ENCODE measurements at places on chromosomes 2 and 18.

DNA sequence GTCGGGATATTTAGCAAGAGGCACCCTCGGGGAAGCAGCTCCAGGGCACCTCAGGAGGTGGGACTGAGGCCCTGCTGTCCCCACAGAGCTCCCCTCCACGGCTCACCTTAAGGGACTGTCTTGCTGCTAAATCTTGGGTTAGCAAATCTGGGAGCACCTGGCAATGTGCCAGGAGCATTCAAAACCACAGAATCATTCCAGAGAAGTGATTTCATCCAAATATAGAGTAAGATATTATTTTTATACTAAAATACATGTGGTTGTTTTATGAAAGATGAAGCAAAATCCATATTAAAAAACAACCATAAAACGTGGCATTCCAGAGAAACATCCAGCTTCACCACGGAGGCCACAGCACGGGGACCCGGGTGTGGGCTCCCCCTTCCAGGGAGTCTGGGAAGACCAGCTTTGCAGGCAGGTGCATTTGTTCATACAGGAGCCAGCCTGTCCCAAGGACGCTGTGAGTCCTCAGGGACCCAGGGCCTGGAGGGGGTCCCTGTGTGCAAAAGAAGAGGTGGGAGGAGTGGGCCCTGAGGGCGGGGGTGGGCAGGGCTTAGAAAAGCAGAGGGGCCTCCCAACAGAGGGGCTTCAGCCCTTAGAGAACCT is 16.3 kb downstream of the HS1BP3 start:
- DNase-seq, result no peak

GRCh38 chr2:86789687-86790133 is 1.0 kb downstream of the CD8A start:
- DNase-seq, result no peak

- DNase-seq, result no peak
Observed at GRCh38 chr2:86069091-86069685, 36.5 kb downstream of the POLR1A start.

DNA sequence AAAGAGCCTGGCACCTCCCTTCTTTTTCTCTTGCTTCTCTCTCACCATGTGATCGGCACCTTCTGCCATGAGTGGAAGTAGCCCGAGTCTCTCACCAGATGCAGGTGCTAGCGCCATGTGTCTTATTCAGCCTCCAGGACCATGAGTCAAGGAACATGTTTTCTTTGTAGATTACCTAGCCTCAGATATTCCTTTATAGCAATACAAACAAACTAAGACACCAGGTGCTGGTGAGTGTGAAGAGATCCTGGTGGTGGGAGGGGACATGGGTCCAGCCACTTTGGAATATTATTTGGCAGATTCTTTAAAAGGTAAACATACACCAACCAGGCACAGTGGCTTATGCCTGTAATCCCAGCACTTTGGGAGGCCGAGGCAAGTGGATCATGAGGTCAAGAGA is 5.9 kb upstream of the USP40 start:
- no peak for DNase-seq

DNA sequence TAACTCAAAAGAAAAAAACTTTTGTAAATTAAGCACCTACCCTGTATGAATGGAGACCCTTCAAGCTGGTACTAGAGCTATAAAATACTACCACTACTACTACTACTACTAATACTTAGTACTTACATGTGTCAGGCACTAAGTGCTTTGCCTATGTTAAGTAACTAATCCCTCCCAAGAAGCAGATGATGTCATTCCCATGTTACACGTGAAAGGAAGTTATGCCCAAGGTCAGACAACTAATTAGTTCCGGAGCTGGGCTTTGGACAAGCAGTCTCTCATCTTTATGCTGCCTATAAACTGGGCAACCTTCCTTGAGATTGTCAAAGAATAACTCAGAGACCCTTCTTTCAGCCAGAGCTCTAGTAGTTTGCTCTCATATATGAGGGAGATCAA is 13.9 kb upstream of the ATP6V1B1 start:
- no peak for DNase-seq

- no peak for DNase-seq
Observed at GRCh38 chr2:19435815-19436214, 77.4 kb upstream of the OSR1 start.

- peak; percentile 1 for DNase-seq
Observed at GRCh38 chr2:15561574-15562344, 625 bp upstream of the NBAS start.

GRCh38 chr2:15678909-15679308 is 87.2 kb downstream of the DDX1 start:
- DNase-seq, result no peak

GRCh38 chr2:32614084-32614483 is 13.8 kb upstream of the TTC27 start:
- DNase-seq, result no peak

GRCh38 chr2:177625744-177626650 is 233.4 kb downstream of the AGPS start:
- DNase-seq, result no peak

DNA sequence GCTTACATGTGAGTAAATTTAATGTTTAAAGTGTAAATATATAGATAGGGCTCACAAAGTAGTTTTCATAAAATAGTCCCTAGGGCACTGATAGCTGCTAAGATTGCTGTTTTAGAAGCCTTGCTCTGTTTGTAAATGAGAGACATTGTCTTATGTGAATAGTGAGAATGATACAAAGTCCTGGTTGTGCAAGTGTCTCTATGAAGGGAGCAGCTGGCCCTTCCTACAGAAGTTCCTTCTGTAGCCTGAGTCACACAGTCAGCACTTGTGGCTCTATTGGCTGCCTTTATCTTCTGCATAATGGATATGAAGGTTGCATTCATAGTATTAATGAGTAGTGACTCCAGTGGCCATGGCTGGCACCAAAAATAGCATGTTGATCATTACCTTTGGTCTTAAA is 279.7 kb downstream of the OSR1 start:
- no peak for DNase-seq

GRCh38 chr2:187215532-187216240 is 232.4 kb downstream of the CALCRL start:
- DNase-seq, result no peak

DNA sequence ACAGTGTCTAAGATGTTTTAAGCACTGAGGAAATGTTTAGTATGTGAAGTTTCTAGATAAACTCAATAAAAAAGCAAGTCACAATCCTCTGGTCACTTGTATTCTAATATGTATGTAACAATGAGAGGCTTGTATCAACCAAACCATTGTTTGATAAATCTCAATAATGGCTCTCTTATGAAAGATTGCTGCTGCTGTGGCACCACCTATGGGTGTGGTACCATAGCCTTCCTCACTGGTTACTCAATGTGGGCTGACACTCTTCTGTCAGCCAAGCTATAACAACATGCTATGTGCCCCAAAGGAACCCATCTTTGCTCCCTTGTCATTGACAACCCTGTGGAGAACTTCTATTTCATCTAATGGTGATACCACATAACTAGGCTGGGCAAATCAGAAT is 12.6 kb upstream of the RAB1A start:
- DNase-seq, result no peak

- no peak for DNase-seq
Observed at GRCh38 chr2:205540036-205540435, 142.3 kb upstream of the NRP2 start.

- no peak for DNase-seq
Observed at GRCh38 chr2:142880279-142880678, 2.8 kb downstream of the KYNU start.

DNA sequence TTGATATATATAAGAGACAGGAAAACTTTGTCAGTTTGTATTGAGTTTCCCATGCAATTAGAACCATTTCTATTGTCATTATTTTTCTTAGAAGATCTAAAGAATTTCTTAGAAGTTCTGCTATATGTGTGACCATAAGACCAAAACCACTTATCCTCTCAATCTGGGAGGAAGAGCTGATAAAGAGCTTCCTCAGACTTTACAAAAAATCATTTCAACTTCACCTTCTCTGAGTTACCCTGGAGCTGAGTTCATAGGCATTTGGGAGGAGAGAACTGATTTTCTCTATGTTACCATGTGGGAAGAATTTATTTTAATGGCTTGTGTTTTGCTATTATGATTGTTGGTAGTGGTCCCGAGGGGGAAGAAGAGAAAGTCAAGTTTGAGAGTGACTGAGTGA is 329.3 kb downstream of the GPD2 start:
- no peak for DNase-seq

DNA sequence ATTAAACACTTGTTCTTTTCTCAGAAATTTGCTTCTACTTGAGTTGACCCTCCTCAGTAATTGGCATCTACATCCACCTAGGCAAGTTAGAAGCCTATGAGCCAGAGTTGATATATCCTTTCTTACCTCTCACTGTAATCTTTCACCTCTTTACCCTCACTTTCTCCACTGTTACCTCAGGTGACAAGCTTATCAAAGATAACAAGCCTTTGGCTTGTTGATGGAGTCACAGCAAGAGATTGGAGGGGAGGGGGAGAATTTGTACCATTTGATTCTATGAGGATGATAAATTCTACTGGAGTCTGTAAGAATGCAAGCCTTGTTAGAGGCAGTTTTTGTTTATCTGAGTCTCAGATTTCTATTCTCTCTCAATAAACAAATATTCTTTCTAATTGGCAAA is 171.0 kb upstream of the CAVIN2 start:
- no peak for DNase-seq

- no peak for DNase-seq
Observed at GRCh38 chr2:191951376-191951775, 104.5 kb upstream of the CAVIN2 start.

DNA sequence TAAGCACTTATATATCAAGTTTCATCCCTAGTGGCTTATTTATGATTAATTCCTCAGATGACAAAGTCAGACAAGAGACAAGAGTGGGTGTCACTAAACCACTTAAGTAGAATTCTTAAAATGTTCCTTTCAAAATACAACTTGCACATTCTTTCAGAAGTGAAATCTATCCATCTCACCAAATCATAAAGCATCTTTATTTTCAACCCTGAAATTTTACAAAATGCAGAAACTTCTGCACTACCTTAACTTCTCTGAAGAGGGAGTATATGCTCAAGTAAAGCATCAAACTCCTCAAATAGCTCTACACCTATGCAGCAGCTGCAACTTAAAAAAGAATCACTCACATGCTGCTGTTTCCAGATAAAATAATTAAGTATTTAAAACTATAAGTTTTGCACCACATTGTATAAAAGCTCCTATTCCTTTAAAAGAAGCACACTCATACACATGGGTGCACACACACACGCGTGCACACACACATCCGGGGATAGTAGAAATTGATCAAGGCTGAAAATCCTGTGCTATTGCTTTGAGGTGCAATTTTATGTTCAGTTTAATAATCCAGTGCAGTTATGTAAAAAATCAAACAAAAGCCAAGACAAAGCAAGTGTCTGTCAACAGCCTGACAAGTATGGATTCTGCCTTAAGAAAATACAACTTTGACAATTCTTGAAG is 244.5 kb downstream of the TCF4 start:
- no peak for DNase-seq

DNA sequence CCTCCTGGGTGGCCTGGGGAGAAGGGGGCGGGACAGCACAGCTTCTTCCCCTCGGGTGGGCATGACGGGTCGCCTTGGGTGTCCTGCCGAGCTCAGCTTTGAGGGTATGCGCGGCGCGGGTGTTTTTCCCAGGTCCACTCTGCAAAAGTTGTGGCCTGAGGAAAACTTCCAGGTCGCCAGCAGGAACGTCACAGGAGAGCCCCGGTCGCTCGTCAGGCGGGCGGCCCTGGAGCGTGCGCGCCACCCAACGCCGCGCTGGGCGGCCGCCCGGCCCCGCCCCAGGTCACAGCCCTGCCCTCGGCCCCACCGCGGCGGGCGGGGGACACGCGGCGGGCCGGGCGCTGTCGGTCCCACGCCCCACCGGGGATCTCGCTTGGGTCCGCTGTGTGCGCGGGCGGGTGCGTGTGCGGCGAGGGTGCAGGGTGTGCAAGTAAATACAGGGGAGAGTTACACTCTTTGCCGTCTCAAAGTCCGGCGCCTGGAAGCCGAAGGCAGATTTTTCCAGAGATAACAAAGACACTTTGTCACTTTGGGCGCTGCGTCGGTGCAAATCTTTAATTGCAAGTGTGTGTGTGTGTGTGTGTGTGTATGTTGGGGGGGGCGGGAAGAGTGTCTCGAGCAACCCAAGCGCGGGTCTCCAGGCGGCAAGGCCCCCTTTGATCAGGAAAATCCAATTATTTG is 616 bp upstream of the SP5 start:
- no peak for DNase-seq

- DNase-seq, result no peak
Observed at GRCh38 chr2:126655500-126656430, at the start of gene GYPC. Gene GYPC (plus strand): TSS chr2:126656158. CDS start chr2:126656264, 106 bp downstream.

DNA sequence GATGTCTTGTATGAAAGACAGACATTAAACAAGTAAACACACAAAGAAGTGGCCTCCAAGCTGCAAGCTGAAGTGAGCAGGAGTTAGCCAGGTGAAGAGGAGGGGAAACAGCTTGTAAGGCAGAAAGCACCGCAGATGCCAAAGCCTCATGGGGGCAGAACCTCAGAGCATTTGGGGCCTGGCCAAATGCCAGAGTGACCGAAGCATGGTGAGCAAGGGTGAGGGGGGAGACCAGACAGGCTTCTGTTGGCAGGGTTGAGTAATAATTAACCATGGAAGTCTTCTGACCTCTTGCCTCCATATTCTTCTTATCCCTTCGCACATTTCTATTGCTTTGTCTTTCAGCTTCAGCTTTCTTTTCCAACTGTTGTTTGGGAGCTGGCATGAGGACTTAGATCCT is 5.6 kb downstream of the QPCT start:
- no peak for DNase-seq

- no peak for DNase-seq
Observed at GRCh38 chr2:26727641-26728561, 35.4 kb downstream of the KCNK3 start.

- no peak for DNase-seq
Observed at GRCh38 chr18:48847807-48848486, 102.8 kb downstream of the SMAD7 start.

DNA sequence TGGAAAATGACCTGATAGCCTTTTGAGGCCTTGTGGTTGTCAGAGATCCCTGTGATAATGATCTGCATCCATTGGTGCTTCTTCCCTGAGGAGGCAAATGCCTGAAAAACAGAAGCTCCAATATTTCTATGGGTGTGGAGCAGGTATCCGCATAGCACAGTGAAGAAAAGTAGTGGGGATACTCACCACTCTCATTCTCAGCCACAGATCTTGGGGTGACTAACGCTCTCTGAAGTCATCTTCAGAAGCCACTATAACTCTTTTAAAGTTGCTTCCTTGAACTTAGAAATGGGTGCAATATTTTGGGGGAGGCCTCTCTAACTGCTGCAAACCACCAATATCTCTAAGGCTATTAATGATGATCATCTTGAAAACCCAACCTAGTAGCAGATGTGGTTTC is 46.2 kb downstream of the ARHGAP15 start:
- no peak for DNase-seq

- no peak for DNase-seq
Observed at GRCh38 chr2:233680361-233681045, 1.2 kb upstream of the UGT1A7 start.

DNA sequence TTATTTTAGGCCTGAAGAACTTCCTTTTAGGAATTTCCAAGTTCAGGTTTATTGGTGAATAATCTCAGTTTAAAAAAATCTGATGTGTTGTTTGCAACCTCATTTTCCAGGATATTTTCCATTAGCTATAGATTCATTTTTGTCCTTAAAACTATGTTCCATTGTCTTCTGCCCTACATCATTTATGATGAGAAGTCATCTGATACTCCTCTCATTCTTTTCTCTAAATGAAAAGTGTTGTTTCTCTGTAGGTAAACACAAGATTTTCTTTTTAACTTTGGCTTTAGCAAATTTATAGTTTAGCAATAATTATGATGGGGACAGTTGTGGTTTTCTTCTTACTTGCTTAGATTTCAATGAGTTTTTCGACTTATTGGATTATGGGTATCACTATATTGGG is 427.3 kb downstream of the DCDC2C start:
- DNase-seq, result no peak

All from activated T-cell treated with anti-CD3 and anti-CD28 coated beads for 4 hours (primary cell).